CD4-positive, alpha-beta T cell treated with Interleukin-4 for 4 hours (primary cell): ENCODE measurements at places on chromosomes 5 and 9.

DNA sequence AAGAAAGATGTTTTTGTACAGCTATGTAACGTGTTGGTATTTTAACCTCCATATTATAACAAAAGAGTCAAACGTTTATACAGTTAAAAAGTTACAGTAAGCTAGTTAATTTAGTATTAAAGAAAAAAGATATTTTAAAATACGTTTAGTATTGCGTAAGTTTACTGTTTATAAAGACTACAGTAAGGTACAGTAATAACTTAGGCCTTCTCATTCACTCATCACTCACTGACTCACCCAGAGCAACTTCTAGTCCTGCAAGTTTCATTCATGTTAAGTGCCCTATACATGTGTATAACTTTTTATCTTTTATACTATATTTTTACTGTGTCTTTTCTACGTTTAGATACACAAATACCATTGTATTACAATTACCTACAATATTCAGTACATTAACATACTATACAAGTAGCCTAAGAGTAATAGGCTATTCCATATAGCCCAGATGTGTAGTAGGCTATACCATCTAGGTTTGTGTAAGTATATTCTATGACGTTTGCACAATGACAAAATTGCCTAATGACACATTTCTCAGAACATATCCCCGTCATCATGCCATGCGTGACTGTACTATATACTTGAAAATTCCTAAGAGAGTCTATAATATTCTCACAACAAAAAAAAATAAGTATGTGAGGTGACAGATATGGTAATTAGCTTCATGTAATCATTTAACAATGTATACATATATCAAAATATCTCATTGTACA lies 33.8 kb downstream of the ERP44 start:
- DNase-seq = no peak

- DNase-seq = no peak
Observed at GRCh38 chr5:111422245-111422644, 90.1 kb downstream of the STARD4 start.

GRCh38 chr9:79352322-79352721 lies 219.4 kb upstream of the TLE4 start:
- DNase-seq = no peak

GRCh38 chr5:89994266-89994665 lies 415.3 kb downstream of the CETN3 start:
- DNase-seq = no peak

GRCh38 chr9:100938507-100938906 lies 90.0 kb upstream of the PLPPR1 start:
- no peak for DNase-seq

DNA sequence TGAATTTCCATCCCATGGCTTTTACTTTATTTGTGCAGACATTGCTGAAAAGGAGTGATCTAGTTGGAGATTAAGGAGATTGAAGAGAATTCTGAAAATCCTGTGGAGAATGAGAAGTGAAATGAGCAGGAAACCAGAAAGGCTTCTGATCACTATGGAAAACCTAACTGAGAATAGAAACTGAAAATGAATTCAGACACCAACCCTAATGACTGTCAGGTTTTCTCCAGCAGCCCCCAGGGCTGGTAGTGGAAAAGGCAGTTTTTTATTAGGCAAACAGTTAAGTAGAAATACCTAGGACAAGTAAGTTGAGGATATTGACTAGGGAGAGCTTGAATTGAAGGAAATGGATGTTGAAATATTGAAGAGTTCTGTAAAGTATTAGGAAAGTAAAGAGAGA lies 14.7 kb upstream of the ARRDC3 start:
- no peak for DNase-seq

- DNase-seq = no peak
Observed at GRCh38 chr5:65229841-65230240, 251.9 kb downstream of the ADAMTS6 start.

GRCh38 chr5:135705941-135706466 lies 127.2 kb upstream of the CXCL14 start:
- DNase-seq = no peak

- no peak for DNase-seq
Observed at GRCh38 chr5:84683594-84683993, 298.9 kb upstream of the EDIL3 start.

GRCh38 chr5:168728546-168729211 lies 149.5 kb upstream of the PANK3 start:
- no peak for DNase-seq

DNA sequence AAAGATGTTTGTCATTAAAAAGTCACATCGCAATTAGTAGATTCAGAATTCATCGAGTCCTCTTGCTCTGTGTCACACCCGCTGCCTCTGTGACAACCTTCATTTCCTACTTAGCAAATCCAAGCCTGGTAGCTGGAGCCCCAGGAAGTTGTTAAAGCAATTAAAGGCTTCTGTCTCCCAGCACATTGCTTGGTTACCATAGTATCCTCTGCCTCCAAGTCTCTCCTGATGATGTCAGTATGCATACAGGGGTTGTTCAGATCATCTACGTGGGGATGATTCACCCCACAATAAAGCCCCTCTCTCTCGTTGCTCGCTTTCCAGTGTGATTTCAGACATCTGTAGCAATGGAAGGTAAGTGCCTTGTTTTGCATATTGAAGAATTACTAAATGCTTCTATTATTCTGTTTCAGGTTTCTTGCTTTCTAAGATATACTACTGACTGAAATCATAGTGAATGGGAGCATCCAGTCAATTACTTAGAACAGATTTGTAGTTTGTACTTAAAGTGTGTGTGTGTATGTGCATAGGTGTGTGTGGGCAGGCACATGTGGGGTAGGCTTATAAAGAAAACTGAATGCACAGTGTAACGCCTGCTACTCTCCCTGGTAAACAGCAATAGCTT lies 52.9 kb downstream of the PAM start:
- DNase-seq = no peak
